Esophagus muscularis mucosa (tissue), 4 donors: ENCODE measurements at places on chromosomes 5 and 9. TPM values are rescaled to one million over a fixed set of nuclear protein-coding genes. Genes with fewer than 3 reads are reported as not detected.

ABO gene
- 0.33 TPM for total RNA-seq

MEGF10 gene
- 0.65 TPM for total RNA-seq

EIF4E1B gene
- not detected for total RNA-seq

PDE6A gene
- not detected for total RNA-seq

TMC1 gene
- not detected for total RNA-seq

NPR3 gene
- total RNA-seq = 2.1 TPM

TAL2 gene
- not detected for total RNA-seq

DNA sequence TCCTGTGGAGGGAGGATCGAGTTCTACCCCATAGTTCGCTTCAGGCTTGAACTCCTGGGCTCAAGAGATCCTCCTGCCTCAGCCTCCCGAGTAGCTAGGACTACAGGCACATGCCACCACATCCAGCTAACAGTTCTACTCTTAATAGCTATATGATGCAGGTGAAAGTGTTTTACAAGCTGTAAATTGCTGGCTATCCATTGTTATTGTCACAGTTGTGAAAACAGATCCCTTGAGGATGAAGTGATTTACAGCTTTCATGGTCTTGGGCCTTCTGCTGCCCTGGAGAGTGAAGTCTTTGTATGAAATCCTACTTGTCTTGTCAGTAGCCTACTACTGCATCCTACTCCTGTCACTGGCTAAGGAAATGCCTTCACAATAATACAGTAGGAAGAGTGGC, 48.0 kb downstream of the GRAMD2B start:
- no peaks in the 10 kb centered on the region for H3K27me3 ChIP-seq
- H3K36me3 ChIP-seq = peaks cover 44% of the 10 kb centered on the region
- no peak overlapping the region for H3K4me3 ChIP-seq
- peaks cover 8% of the 10 kb centered on the region for H3K4me1 ChIP-seq
- DNase-seq = no peak

DNA sequence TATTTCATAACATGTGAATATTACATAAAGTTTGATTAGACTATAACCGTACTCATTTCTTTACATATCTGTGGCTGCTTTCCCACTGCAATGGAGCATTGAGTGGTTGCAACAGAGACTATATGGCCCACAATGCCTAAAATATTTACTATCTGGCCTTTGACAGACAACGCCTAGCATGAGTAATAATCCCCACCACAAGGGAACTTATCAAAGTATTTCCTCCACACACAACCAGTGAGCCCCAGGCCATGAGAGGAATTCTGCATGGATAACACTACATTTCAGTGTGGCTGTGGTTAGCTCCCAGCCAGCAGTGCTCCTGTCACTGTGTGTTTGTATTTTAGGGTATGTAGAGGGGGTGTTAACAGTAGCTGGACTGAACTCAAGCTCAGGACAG, 54.8 kb downstream of the FAM81B start:
- no peaks in the 10 kb centered on the region for H3K36me3 ChIP-seq
- no peak overlapping the region for H3K4me3 ChIP-seq
- DNase-seq = no peak

GRCh38 chr5:133831491-133832224, 136.8 kb downstream of the C5orf15 start:
- H3K27me3 ChIP-seq = peaks cover 7% of the 10 kb centered on the region
- DNase-seq = no peak
- no peaks in the 10 kb centered on the region for H3K36me3 ChIP-seq
- no peak overlapping the region for H3K4me3 ChIP-seq
- no peaks in the 10 kb centered on the region for H3K4me1 ChIP-seq

- H3K36me3 ChIP-seq = no peaks in the 10 kb centered on the region
- H3K27ac ChIP-seq = no peak overlapping the region
- H3K4me1 ChIP-seq = no peaks in the 10 kb centered on the region
- no peak for DNase-seq
- H3K27me3 ChIP-seq = no peaks in the 10 kb centered on the region
These were observed 177.9 kb upstream of the MAP3K1 start for GRCh38 chr5:56637321-56637920.

GRCh38 chr5:137498736-137499505, at the start of gene SPOCK1:
TSS of gene SPOCK1 (minus strand) at chr5:137499326.
- peak within 1 kb of the TSS; percentile 67 for H3K4me3 ChIP-seq
- H3K36me3 ChIP-seq = no peaks in the 10 kb centered on the region
- H3K4me1 ChIP-seq = peaks cover 4% of the 10 kb centered on the region
- peaks cover 36% of the 10 kb centered on the region for H3K27me3 ChIP-seq
- peak within 1 kb of the TSS; percentile 39 for H3K27ac ChIP-seq

DNA sequence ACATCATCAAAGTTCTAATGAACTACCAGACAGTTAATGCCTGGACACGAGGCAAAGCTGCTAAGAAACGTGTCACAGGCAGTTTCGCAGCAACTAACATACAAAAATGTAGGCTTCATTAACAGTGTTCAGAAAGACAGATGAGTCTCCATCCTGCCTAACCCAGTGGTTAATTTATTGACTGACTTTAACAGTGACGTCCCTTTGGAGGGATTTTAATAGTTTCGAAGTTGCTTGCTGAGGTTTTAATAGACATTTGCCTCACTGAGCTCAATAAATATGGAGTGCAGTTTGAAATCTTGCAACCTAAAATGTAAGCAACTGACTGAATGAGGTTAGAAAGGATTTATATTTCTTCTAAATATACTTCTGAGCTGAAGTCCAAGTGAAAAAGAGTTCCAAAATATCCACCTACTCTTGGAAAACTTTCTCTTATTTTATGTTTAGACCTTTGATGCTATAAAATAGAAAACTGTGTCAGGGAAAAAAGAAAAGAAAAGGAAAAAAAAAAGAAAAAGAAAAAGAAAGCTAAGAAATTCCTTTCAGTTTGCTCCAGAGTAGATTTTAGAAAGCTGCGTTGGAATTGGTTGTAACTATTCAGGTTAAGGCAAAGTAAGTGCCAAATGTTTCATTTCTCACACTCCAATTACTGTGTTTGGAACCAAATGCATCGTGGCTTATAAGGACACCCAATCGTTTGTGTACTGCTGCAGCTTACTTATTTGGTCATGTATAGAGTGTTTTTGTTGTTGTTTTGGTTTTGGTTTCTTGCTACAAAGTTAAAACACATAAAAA, 2016.6 kb downstream of the MAT2B start:
- no peaks in the 10 kb centered on the region for H3K27me3 ChIP-seq
- peak overlapping the region; percentile 3 for H3K4me3 ChIP-seq
- DNase-seq = no peak
- no peak overlapping the region for H3K27ac ChIP-seq
- no peaks in the 10 kb centered on the region for H3K4me1 ChIP-seq
- no peaks in the 10 kb centered on the region for H3K36me3 ChIP-seq

- peaks cover 90% of the 10 kb centered on the region for H3K4me1 ChIP-seq
- no peak for DNase-seq
- H3K27ac ChIP-seq = peak overlapping the region; percentile 72
- no peaks in the 10 kb centered on the region for H3K27me3 ChIP-seq
These were observed 33.6 kb upstream of the NFIB start for GRCh38 chr9:14347406-14348122.

- DNase-seq = no peak
- H3K4me1 ChIP-seq = no peaks in the 10 kb centered on the region
- no peaks in the 10 kb centered on the region for H3K36me3 ChIP-seq
- no peaks in the 10 kb centered on the region for H3K27me3 ChIP-seq
These were observed 3.9 kb upstream of the LCN9 start for GRCh38 chr9:135659252-135659651.

GRCh38 chr9:6328103-6328502, at the start of gene TPD52L3:
TSS of gene TPD52L3 (plus strand) at chr9:6328375. CDS start at chr9:6328596, 221 bp downstream.
- H3K4me3 ChIP-seq = no peak within 1 kb of the TSS
- DNase-seq = no peak
- no peaks in the 10 kb centered on the region for H3K4me1 ChIP-seq
- H3K36me3 ChIP-seq = no peaks in the 10 kb centered on the region
- H3K27ac ChIP-seq = no peak within 1 kb of the TSS
- no peaks in the 10 kb centered on the region for H3K27me3 ChIP-seq

GRCh38 chr5:86837610-86838009, 219.9 kb downstream of the COX7C start:
- H3K4me1 ChIP-seq = no peaks in the 10 kb centered on the region
- H3K27ac ChIP-seq = no peak overlapping the region
- no peak for DNase-seq
- no peaks in the 10 kb centered on the region for H3K36me3 ChIP-seq

GRCh38 chr5:37873988-37874387, 34.1 kb upstream of the GDNF start:
- no peak overlapping the region for H3K4me3 ChIP-seq
- no peaks in the 10 kb centered on the region for H3K36me3 ChIP-seq
- H3K27me3 ChIP-seq = no peaks in the 10 kb centered on the region
- H3K4me1 ChIP-seq = no peaks in the 10 kb centered on the region
- H3K27ac ChIP-seq = no peak overlapping the region

DNA sequence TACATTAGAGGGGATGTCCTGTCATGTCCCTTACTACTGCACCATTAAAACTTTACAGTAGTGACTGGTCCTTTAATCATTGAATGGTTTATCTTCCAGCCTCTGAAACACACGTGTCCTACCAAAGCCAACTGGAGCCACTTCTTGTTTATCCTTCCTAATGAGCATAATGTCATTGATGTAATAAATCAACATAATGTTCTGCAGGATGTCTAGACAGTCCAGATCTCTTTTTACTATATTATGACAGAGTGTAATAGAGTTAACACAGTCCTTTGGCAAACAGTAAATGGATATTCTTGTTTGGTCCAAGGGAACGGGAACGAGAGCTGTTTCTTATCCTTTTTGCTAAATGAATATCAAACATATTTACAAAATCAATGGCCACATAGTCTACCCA, 88.1 kb upstream of the PTPRD start:
- no peaks in the 10 kb centered on the region for H3K27me3 ChIP-seq
- no peak overlapping the region for H3K4me3 ChIP-seq
- H3K36me3 ChIP-seq = no peaks in the 10 kb centered on the region
- no peaks in the 10 kb centered on the region for H3K4me1 ChIP-seq
- H3K27ac ChIP-seq = no peak overlapping the region

GRCh38 chr5:132096904-132097303, 23.3 kb downstream of the CSF2 start:
- H3K4me1 ChIP-seq = no peaks in the 10 kb centered on the region
- H3K27me3 ChIP-seq = no peaks in the 10 kb centered on the region
- no peaks in the 10 kb centered on the region for H3K36me3 ChIP-seq

GRCh38 chr5:2894316-2894715, 142.8 kb upstream of the IRX2 start:
- DNase-seq = peak; percentile 60
- no peak overlapping the region for H3K27ac ChIP-seq
- no peaks in the 10 kb centered on the region for H3K4me1 ChIP-seq
- no peak overlapping the region for H3K4me3 ChIP-seq

GRCh38 chr9:114911167-114911821, 19.1 kb downstream of the TNFSF8 start:
- no peaks in the 10 kb centered on the region for H3K27me3 ChIP-seq
- H3K27ac ChIP-seq = no peak overlapping the region
- no peak overlapping the region for H3K4me3 ChIP-seq
- no peaks in the 10 kb centered on the region for H3K36me3 ChIP-seq
- H3K4me1 ChIP-seq = no peaks in the 10 kb centered on the region

DNA sequence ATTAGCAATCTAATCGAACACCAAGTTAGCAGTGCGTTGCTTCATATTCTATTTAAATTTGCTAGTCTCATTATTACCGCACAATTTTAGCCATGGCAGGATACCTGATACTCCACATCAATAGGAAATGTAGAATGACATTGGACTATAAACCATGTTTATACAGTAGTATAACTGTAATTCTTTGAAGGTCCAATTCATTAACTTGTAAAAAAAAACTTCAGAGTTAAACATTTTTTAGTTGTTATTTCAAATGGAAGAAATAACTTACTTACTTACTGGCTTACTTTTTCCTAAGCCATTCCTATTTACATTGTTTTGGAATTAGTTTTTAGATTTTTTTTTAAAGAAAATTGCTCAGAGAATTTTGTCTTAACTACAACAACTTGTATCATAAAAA, 35.4 kb upstream of the ACOT12 start:
- H3K36me3 ChIP-seq = no peaks in the 10 kb centered on the region
- no peak overlapping the region for H3K27ac ChIP-seq
- peaks cover 15% of the 10 kb centered on the region for H3K4me1 ChIP-seq
- no peaks in the 10 kb centered on the region for H3K27me3 ChIP-seq
- no peak for DNase-seq

- no peaks in the 10 kb centered on the region for H3K36me3 ChIP-seq
- H3K4me1 ChIP-seq = no peaks in the 10 kb centered on the region
- H3K27me3 ChIP-seq = no peaks in the 10 kb centered on the region
- DNase-seq = no peak
- H3K27ac ChIP-seq = no peak overlapping the region
These were observed 8.3 kb upstream of the COMMD10 start for GRCh38 chr5:116076496-116076895.

- no peaks in the 10 kb centered on the region for H3K27me3 ChIP-seq
- H3K4me3 ChIP-seq = no peak overlapping the region
- H3K36me3 ChIP-seq = no peaks in the 10 kb centered on the region
- no peaks in the 10 kb centered on the region for H3K4me1 ChIP-seq
- DNase-seq = no peak
- H3K27ac ChIP-seq = no peak overlapping the region
These were observed 216.4 kb downstream of the CDH10 start for GRCh38 chr5:24428345-24428744.
